Activated CD4-positive, alpha-beta T cell treated with anti-CD3 and anti-CD28 coated beads, Interleukin-2, Interleukin-6, amounts not matched to agents 100 ng/mL and 50 ng/mL, durations not matched to agents 16 hours and 8 hours (primary cell): ENCODE measurements at places on chromosomes 1 and 21.

DNA sequence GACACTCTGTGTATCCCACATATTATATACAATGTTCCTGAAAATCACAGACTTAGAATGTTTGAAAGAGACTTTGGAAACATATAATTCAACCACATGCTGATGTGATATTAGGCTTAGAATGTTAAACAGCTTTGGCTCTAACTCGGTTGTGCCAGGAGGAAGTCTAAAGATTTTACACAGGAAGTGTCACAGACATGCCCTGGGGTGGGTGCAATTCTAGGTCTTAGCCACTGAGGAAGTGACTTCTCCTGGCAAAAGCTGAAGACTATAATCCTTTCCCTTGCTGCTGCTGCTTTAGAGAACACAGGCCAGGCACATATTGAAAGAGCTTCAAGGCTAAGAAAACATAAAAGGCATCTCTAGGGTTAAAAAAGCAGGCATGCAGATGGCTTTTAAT is 51.0 kb downstream of the RPL5 start:
- DNase-seq, result peak; percentile 53

DNA sequence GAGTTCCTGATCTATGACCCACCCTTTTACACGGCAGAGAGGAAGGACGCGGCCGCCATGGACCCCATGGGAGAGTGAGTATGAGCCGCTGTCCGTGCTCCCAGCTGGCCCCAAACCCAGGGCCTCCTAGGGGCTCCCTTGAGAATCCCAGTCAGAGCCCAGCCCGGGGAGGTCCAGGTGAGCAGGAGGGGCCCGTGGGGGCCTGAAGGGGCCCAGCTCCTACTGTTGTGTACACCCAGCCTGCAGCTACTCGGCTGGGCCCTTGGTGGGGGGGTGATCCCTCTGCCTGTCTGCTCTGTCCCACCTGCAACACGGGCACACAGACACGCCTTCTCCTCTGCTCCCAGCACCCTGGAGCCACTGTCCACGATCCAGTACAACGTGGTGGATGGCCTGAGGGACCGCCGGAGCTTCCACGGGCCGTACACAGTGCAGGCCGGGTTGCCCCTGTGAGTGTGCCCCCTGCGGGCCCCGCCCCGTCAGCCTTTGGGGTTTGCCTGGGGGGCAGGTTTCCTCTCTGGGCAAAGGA is 28.6 kb upstream of the LRRC3 start:
- no peak for DNase-seq

DNA sequence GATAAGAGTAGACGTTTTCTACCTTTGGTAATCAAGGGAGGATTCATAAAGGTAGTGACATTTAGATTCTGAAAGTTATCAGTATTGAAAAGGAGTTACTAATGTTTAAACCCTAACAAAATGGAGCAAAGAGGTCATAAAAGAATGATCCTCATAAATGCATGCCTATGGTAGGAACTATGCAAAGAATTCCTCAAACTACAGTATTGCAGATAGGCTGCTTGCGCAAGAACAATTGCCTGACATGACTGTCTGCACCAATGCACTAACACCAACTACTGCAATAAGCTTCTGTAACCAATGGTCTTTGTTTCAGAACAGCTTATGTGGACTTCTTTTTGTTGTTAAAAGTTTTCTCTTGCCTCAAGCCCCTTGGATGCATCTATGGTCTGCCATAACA is 597.3 kb upstream of the ADGRL4 start:
- no peak for DNase-seq

DNA sequence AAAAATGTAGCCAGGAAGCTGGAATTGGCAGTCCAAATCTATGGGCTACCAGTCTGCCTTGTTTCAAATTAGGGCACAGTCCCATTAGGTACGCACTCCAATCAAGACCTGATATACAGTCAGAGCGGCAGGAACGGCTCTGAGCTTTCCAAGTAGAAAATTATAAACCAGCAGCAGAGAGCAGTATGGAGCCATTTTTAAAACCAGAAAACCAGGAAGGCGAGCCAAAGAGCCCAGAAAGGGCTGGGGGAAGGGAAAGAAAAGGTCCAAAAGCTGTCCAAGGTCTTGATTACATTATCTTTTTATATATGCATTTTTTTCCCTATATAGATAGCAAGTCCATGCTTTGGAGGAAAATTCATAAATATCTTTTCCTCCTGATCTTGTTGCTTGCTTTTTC is 719.0 kb downstream of the RWDD3 start:
- DNase-seq, result no peak

DNA sequence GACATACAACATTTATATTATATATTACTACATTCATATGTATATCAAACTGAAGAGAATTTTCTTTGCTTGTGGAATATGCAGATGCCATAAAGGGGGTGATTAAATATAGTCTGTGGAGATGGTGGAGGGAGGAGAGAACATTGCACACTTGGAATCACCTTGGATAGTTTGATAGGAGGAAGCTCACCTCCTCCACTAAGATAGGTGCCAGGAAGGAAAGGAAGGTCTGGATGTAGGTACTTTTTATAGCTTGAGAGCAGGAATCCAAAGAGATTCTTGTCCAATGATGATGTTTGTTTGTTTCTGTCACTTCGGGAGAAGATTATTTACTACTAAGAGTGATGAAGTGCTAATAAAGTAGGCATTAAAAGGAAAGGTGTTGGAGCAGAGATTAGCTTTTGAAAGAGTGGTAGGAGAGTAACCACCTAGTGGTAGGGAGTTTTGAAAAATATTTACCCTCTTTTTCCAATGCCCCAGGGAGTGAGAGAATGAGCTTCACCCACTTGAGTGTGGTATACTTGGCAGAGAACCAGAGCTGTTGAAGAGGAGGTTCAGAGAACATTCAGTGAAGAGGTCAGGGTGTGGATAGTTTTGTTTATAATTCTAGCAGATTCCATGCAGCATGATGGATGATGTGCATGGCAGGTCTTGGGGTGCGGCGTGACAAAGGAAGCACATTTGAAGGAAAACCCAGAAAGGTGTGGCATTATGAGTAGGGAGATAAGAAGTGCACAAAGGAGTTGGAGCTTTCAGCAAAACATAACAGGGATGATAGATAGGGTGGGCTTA is 145.0 kb downstream of the PATJ start:
- no peak for DNase-seq

DNA sequence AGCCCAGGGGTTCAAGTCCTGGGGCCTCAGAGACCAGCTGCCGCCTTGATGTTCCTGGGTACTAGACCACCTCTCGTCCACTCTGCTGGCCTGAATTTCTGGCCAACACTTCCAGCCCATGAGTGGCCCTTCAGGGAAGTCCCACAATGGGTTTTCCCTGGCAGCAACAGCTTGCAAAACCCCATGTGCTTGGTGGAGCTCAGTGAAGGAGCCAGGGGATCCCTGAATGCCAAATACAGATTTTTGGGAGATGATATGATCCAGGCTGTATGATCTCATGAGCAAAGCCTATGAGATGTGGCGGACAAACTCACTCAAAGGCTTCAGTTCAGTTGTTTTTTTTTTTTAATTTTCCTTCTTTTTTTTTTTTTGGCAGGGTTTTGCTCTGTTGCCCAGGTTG is 9.6 kb upstream of the RASSF5 start:
- no peak for DNase-seq

- DNase-seq, result no peak
Observed at GRCh38 chr1:195970209-195970608, 638.0 kb downstream of the KCNT2 start.

DNA sequence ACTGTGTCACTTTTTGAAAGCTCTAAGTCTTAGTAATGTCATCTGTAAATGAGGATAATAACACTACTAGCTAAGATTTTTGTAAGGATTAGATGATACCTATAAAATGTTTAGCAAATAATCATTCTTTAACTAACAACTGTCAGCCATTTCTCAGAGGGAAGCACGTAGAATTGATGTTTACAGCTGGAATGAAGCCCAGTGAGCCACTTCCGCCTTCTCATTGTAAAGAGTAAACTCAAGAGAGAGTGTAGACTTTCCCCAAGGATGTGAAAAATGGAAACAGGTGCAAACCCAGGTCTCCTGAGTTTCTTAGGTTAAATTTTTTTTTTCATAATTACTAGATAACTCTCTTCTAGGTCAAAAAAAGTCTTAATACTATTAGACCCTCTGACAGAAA is 4.9 kb downstream of the GREM2 start:
- no peak for DNase-seq

- DNase-seq, result no peak
Observed at GRCh38 chr1:2965676-2966075, 55.6 kb upstream of the ACTRT2 start.

DNA sequence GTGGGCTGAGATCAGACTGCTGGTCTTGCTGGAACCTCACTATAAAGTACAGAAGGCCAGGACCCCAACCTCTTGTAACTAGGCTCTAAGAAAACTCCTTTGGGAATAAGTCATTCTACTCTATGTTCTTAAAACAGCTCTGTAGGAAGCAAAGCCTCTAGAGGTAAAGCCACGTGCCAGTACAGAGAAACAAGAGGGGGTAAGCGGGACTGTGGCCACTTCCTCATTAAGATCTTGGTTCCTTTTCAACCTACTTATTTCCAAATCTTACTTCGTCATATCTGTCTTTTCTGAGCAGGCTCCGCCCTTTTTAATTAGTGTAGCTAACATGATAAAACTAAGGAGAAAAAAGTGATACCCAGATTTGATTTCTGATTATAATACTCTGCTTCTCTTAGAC is 3.8 kb downstream of the NCSTN start:
- DNase-seq, result no peak

- no peak for DNase-seq
Observed at GRCh38 chr1:152442301-152442700, 28.2 kb upstream of the CRNN start.

DNA sequence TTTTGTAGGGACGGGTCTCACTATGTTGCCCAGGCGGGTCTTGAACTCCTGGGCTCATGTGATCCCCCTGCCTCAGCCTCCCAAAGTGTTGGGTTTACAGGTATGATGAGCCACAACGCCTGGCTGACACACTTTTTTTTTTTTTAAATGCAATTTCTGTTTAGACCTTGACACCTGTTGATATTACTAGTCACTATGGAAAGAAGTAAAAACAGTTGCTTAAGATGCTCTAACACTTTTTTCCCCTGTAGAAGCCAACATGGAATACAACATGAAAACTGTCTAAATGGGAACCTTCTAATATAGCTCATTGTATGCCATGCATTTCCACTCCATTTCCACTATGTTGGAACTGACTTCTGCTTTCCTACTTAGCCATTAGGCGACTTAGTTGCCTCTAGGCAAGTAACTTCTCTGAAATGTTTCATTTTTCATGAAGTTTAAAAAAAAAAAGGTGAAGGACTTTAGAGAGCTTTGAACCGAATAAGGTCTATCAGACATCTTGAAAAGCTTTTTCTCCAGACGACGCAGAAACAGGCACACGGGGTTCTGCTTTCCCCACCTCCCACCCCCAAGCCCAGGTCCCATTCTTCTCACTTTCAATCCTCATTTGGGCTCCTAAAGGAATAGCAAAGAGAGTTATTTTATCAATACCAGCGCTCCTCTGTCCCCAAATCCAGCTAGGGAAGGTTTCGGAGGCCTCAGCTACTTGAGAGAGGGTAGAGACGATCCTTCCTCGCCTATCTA is 648 bp upstream of the DR1 start:
- peak; percentile 13 for DNase-seq

GRCh38 chr21:42161401-42161955 is 57.5 kb upstream of the ABCG1 start:
- DNase-seq, result no peak

- no peak for DNase-seq
Observed at GRCh38 chr1:90876101-90876500, 145.7 kb downstream of the ZNF644 start.

GRCh38 chr1:211415700-211416099 is 76.3 kb downstream of the RD3 start:
- DNase-seq, result no peak

DNA sequence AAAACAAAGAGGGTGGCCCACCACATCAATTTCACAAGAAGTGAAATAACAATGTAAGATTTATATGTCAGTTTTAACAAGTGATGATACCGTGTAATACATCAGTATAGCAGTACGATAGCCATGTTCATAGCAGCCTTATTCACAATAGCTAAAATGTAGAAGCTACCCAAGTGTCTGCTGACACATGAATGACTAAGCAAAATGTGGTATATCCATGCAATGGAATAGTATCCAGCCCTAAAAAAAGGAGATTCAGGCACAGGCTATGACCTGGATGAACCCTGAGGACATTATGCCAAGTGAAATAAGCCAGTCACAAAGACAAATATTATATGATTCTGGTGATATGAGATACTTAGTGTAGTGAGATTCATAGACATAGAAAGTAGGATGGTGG is 18.0 kb downstream of the KIF26B start:
- DNase-seq, result no peak

- no peak for DNase-seq
Observed at GRCh38 chr1:198933515-198934222, 294.8 kb downstream of the PTPRC start.

GRCh38 chr1:41868241-41868998 is 50.3 kb downstream of the HIVEP3 start:
- peak; percentile 68 for DNase-seq

DNA sequence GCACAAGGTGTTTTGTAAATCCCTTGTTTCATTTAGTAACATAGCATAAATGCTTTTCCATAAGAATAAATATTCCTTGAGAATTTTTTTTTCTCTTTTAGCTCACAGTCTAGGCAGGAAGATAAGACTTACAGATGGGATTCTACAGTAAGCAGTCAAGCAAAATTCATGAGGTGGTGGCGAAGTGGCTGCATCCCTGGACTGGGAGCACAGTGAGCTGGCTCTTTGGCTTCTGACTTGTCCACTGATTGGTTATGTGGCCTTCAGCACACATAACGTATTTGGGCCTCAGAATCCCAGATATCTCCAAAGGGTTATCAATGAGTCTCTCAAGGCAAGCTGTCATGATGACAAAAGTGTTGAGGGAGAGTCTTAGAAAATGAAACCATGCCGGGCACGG is 99.8 kb downstream of the EBNA1BP2 start:
- no peak for DNase-seq

- DNase-seq, result no peak
Observed at GRCh38 chr1:31027693-31028526, 37.6 kb downstream of the PUM1 start.

DNA sequence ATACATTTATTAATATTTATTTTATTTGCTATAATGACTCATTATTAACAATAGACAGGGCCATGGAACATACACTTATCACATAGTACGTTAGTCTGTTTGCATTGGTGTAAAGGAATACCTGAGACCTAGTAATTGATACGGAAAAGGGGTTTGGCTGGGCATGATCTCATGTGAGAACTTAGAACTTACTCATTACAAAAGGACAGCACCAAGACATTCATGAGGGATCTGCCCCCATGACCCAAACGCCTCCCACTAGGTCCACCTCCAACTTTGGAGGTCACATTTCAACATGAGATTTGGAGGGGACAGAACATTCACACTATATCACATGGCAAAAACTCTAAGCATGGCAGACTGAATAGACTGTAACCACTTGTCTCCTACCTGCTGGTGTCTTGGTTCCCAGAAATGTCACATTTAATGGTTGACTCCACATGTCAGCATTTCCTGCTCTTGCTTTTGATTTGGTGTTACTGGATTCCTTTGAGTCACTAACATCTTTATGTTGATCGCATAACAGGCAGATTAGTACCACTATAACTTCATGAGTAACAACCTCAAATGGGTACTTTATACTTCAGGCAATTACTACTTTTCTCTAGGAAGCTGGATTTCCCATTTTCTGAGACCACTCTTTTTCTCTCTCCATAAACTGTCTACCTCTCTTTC is 3.5 kb upstream of the C1orf116 start:
- no peak for DNase-seq

GRCh38 chr1:8004113-8004802 is 21.9 kb downstream of the ERRFI1 start:
- DNase-seq, result no peak

GRCh38 chr1:20493839-20494608 is 8.0 kb upstream of the CAMK2N1 start:
- DNase-seq, result peak; percentile 87

GRCh38 chr1:207996636-207997035 is 85.7 kb upstream of the CD34 start:
- DNase-seq, result no peak

GRCh38 chr1:195733408-195733807 is 874.8 kb downstream of the KCNT2 start:
- DNase-seq, result no peak
